ENCODE measurements at places on chromosomes 12 and 14.

DNA sequence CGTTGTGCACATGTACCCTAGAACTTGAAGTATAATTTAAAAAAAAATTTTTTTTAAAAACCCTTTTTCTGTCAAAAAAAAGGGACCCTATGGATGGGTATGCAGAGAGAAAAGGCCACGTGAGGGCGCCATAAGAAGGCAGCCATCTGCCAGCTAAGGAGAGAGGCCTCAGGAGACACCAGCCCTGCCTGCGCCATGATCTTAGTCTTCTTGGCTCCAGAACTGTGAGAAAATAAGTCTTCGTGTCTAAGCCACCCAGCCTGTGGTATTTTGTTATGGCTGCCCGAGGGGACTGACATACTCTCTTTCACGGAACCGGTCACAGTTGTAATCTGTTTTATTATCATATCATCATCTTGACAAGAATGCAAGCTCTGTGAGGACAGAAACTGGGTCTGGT lies 174.8 kb downstream of the EFCAB11 start:
- DNase-seq: peak; percentile 16

- DNase-seq: no peak
These were observed at the start of gene P2RX7 for GRCh38 chr12:121132601-121133481. Gene P2RX7, plus strand, starts transcription at chr12:121132876. Its CDS starts 95 bp downstream, at chr12:121132971.

GRCh38 chr12:120688527-120689071 lies 1.6 kb downstream of the MLEC start:
- DNase-seq: peak; percentile 36

GRCh38 chr14:95497561-95498011 lies 18.9 kb downstream of the SYNE3 start:
- DNase-seq: no peak

GRCh38 chr14:38512236-38512635 lies 256.3 kb upstream of the CLEC14A start:
- no peak for DNase-seq

GRCh38 chr12:123145211-123145610 lies 5.7 kb downstream of the PITPNM2 start:
- DNase-seq: no peak

DNA sequence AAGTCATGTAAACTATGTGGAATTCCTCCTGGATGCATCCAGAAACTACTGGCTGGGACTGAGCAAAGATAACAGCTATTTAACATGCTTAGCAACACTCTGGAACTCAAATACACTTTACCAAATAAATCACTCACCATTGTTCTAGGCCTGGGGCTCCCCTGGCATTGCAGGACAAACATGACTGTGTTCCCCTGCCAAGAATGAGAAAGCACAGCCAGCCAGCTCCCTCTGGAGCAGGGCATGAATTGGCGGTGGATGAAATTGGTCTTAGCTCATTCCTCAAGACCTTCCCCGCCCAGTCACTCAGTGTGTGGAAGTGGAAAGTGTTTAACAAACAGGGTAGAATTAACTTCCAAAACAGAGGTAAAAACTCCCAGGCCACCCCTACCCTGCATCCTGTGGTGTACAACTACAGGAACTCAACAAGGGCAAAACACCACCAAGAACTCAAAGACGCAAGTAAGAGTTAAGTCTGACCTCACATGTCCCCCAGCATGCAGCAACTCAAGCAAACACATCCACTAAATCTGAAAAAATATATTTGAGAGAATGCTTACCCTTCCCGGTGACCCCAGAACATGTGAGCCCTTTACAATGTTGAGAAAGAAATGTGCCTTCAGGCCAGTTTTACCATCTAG lies 58.4 kb upstream of the BDKRB2 start:
- no peak for DNase-seq

DNA sequence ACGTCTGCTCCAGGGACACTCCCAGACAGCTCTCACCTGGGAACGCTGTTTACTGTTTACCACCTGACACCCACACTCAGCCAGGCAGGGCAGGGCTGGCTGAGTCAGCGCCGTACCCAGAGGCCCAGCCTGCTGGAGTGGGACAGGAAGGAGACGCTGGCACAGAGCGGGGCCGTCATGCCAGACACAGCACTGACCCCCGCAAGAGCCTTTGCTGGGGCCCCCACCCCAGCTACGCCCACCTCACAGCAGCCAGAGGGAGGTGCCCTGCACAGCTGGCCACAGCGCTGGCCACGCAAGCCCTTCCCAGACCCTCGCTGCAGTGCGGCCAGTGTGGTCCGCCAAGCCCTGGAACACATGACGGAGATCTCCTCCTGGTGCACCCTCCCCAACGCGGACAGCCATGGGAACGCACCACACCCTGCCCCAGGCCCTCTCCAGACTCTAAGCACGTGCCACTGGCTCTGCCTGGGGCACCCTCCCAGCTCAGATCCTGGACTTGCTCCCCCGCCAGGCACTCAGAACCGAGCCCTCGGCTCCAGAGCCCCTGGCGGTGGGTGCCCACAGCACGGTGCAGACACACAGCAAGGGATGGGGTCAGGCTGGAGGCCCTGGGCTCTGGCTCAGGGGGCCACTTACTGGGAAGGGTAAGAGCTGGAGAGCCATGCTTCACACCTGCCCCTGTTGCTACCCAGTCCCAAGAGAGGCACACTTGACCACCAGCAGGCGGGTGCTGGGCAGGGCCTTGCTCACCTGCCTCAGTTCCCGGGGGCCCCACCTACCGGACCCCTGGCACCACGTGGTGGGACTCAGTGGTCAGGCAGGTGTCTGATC lies 5.7 kb downstream of the AHNAK2 start:
- DNase-seq: no peak

- no peak for DNase-seq
These were observed 2.8 kb downstream of the FGD6 start for GRCh38 chr12:95214466-95214865.

DNA sequence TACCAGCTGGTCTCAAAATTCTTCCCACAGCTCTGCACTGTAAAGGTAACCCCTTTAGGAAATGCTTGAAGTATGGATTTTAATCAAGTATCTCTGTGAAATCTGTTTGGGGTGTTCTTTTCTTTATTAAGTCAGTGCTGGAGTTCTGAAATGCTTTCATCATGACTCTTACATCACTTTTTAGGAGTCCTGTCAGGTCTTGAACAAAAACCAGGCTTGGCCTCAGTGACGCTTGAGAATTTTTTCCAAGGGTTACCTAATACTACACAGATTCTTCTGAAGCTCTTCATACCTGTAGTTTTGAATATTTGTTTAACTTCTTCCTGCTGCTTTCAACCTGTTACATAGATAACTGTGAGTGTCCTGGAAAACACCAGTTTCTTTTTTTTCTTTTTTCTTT lies 47.0 kb upstream of the KCNH3 start:
- DNase-seq: no peak

DNA sequence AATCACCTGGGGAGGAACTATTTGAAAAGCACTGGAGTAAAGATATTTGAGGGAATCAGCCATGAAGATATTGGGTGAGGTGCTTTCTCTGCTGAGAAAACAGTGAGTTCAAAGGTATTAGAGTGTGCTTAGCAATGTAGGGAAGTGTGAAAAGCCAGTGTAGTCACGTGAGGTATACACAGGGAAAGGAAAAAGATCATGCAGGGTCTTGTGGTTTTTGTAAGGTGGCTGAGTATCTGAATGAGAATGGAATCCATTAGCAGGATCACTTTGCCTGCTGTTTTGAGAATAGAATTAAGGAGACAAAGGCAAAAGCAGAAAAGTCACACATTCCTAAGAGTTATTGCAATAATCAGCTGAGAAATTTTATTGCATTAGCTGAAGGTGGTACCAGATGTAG lies 193.0 kb downstream of the PIK3C2G start:
- DNase-seq: peak; percentile 95

- DNase-seq: no peak
These were observed 687.3 kb upstream of the MIS18BP1 start for GRCh38 chr14:45940318-45940717.

DNA sequence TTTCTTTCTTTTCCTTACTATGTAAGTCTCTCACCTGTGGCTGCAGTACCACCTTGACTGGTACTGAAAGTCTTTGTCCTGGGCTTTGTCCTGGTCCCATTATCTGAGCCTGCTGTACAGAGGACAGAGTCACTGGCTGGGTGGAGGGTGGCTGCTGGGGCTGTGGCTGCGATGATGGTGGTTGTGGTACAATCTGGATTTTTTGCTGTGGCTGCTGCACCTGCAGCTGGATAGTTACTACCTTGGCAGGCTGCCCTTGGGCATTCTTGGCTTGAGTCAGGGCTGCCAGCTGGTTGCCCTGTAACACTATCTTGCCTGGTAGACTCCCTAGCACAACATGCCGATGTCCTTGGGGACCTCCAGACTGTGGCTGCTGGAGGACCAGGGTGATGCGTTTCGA lies 27.0 kb downstream of the CHD8 start:
- DNase-seq: no peak

DNA sequence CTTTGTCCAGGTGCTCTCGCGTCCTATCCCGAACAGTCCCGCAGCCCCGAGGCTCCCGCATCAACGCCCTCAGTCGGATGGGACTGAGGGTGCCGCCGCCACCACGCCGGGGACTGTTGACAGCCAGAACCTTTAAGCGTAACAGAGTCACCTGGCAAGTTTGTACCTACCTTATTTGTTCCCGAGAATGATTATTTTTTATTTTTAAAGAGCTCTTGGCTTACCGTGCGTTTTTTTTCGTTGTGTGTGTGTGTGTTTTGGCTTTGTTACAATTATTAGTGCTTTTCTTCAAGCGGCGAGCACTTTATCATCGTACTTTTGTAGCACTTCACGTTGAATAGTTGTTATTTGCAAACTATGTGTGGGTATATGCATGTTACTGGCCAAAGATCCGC lies 463 bp downstream of the COA8 start:
- no peak for DNase-seq

GRCh38 chr12:46365951-46366379 lies 6.6 kb downstream of the SLC38A2 start:
- no peak for DNase-seq

GRCh38 chr12:63028951-63029350 lies 94.0 kb upstream of the PPM1H start:
- no peak for DNase-seq

DNA sequence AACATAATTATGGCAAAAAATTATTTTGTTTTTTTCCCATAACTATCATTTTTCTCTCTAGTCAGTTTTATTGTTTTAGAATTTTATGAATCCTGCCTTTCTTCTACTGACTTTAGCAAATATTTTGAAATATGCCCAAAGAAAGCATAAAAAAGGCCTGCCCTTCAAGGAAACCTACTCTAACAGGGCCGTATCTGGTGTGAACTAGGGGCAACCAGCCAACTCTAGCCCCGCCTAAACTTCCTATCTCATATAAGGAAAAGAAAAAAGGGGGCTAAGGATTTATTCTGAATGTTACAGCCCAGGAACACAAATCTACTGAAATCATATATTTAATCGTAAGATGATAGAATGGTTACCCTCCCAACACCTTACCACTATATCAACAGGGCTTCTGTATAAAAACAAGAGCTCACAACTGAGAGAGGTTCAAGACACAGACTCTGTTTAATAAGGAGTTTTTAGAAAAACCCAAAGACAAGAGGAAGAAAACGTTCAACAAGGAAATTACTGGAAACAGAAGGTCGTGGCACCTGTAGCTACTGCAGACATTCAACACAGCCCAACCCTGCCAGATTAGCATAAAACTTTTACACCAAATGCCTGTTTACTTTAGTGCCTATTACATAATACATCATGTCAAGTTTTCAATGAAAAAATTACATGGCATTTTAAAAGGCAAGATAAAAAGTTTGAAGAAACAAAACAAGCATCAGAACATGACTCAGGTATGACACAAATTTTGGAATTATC lies 12.9 kb upstream of the EPYC start:
- DNase-seq: no peak

DNA sequence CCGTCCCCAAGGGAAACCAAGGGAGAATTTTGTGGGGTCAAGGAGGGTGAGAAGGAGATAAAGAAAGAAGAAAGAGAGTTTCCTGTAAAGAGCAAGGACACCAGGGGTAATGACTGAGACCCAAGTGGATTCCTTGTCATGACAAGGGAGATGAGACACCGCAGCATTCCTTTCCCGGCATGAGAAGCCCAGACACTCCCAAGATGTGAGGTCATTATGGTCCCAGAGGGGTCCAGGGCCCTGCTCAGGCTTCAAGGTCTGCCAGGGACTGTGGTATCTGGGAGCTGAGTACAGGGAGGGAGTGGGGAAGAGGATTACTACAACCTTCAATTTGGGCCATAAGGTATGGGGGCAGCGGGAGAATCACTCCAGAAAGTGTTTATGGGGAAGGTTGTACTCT lies 58.1 kb downstream of the SPTB start:
- DNase-seq: no peak
